ENCODE measurements at places on chromosomes 16 and 17.
A peak's percentile ranks its signal among the peaks of the same experiment; 100 is the strongest.

DNA sequence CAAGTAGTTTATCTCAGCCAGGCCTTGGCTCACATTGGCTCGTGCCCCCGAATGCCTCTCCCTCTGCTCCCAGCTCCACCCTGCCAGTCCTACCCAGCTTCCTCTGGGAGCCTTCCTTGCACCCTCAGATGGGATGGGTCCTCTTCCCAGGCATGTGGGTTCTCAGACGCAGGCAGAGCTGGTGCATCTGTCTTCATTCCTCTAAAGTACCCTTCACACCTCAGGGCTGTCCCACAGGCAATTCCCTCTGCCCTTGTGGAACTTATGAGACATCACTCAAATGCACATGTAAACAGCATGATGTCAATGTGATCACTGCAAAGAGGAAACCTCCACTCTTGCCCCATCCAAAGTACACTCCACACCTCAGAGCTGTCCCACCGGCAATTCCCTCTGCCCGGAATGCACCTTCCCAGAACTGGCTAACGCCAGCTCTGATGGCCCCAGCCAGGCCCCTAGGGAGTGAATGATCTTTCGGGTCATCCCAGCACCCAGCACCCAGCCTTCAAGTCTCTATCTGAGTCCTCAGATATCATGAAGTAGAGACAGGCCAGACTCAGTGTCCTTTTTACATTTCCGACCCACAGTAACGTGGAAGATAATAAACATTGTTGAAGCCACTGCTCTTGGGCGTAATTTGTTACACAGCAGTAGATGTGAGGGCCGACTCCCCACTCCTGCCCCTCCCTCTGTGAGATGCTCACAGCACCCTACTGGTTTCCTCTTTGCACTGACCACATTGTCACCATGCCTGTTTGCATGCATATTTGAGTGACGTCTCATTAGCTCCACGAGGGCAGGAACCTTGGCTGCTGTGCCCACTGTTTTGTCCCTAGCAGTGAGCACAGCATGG, 85.4 kb downstream of the N4BP1 start:
- no peak for DNase-seq

- DNase-seq = no peak
These were observed 114.1 kb downstream of the C16orf78 start for GRCh38 chr16:49487746-49488145.

DNA sequence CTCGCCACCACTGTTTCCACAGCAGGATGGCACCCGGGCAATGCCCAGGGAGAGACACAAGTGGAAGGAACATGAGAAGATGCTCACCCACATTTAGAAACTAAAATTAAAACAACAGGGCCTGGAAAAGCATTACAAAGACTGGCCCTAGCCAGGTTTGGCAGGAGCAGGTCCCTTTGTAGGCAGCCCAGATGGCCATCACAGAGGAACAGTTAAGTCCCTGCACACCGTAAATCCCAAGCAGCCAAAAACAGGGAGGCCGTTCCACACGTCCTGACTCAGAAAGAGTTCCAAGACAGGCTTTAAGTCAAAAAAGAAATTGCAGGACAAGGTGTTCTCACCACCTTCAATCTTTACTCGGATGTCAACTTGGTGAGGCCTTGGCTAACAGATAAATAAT, 127.1 kb downstream of the DYNLRB2 start:
- DNase-seq = peak; percentile 62

DNA sequence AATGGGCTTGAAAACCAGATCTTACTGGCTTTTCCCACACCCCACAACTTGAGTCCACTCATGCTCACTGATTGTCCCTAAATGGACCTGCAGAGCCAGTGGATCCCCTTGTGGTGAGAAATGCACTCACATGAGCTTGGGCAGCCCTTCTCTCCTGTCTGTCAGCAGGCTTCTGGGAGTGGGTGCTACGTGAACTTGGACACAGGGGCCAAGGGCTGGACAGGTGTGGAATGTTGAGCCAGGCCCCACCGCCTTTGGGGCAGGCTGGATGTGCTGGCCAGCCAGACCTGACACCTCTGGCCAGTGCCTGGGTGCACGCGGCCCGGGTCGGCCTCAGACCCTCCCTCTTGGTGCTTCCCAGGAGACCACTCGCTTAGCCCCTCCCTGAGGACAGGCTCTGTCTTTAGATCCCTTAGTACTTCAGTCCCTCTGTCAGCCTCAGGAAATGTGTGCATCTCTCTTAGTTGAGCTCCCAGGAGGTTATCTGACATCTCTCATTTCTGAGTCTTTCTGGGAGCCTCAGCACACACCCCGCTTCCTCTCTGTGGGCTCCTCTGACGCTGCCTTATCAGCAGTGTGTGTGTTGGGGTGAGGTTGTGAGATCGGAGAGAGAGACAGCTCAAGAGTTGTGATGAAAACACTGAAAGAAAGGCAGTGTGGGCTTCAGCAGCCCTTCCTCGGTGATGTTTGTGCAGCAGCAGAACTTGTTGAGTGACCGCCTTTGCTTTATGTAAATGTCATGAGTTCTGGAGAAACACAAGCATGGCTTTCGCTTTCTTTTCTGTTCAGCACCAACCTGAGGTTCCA, 117.0 kb downstream of the RAB11FIP4 start:
- DNase-seq = no peak

- DNase-seq = no peak
These were observed 38.0 kb downstream of the TMEM132E start for GRCh38 chr17:34617398-34617797.

DNA sequence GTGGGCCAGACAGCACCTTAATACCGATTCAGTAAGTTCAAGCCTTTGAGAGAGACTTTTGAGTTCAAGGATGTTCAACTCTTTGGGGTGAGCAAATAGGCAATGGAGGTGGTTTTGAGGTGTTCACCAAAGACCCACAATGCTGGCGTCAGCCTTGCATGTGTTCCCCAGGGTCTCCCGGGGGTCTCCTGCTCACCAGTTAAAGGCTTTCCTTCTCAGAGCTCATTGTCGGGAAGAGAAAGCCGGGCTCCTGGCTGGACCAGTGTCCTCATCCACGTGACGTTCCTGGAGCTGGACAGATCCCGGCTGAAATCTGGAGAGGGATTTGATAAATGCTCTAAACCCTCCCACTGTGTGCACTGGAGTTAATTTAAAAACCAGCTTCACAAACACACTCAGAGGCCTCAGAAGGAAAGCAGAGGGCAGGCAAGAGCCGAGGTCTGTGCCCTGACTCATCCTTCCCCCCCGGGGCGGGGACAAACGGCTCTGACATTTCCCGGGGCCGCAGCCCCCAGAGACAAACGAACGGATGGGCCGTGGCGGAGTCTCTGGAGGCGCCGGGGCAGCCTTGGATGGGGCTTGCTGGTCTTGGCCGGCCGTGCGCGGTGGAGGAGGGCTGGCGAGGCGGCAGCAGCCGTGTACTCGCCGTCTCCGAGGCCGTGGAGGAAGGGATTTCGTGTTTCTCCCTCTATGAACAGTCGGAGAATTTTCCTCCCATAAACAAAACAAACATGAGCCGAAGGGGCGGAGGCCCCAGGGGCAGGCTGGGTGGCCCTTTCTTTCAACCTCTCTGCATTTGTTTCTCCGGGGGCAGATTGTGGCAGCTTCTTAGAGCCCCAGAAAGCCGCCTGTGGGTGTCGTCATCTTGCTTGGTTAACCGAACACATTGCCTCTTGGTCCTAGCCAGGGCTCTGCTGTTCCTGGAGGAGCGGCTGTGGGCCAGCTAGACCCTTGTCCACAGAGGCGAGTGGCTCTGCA, 94.2 kb downstream of the NTN1 start:
- no peak for DNase-seq

DNA sequence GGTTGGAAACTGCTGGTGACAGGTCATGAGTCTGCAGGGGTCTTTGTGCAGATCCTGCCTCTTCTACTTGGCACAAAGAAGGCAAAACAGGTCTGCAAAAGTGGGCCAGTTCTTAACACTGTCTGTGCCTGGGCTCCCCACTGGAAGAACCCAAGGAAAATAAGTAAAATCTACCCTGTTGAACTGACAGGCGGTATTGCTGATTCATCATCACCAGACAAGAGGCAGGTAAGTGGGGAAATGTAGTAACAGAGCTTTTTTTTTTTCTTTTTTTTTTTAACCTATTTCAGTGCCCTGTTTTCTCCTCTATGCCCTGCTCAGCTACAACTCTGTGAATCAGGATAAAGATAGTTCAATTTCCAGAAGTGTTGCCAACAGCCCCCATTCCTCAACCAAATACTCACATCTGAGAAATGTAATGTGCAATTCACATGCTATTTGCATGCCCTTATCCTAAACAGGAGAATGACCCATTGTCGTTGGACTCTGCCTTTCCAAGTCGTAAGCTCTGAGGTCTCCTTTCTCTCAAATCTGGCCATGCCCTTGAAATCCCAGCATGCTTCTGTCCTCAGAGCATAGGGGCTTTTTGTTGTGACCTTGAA, 237.0 kb downstream of the SOX9 start:
- DNase-seq = no peak

DNA sequence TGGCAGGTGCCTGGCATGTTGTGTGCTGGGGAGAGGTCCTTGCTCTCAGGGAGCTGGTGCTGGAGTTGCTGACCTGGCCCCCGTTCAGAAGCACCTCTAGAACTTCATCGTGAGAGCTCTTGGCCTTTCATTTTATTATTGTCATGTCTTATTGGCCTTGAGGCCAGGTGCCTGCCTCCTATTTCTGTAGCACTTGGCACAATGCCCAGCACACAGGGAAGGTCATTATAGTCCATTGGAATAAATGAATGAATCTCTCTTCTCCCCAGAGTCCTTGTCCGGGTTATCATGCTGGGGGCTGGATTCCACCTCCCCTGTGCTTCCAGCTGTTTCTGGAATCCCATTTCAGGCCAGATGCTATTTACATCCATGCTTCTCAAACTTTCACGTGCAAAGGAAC, 169.2 kb downstream of the HAPSTR1 start:
- no peak for DNase-seq

DNA sequence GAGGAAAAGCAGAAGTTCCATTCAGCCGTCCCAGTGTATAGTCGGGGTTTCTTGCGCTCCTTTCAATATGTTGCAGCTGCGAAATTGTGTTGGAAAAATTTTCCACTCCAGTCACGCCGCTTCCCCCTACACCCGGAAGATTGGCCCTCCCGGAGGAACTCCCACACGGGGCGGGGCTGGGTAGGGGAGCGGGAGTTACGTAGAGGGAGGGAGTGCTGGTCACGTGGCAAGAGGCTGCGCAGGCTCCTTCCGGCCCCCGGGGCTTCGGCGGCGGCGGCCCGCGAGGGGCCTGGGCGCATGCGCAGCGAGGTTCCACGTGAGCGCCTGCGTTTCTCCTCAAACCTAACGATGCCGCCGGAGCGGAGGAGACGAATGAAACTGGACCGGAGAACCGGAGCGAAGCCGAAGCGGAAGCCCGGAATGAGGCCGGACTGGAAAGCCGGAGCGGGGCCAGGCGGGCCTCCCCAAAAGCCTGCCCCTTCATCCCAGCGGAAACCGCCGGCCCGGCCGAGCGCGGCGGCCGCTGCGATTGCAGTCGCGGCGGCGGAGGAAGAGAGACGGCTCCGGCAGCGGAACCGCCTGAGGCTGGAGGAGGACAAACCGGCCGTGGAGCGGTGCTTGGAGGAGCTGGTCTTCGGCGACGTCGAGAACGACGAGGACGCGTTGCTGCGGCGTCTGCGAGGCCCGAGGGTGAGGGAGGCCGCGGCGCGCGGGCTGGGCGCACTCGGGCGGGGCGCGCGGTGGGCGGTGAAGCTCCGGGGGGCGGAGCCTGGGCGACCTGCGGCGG, at the start of gene UTP18:
Gene UTP18 (plus strand): TSS at position 310 of the 787 bp plus-strand sequence. CDS start 39 bp downstream, at position 349.
- peak; percentile 66 for DNase-seq

DNA sequence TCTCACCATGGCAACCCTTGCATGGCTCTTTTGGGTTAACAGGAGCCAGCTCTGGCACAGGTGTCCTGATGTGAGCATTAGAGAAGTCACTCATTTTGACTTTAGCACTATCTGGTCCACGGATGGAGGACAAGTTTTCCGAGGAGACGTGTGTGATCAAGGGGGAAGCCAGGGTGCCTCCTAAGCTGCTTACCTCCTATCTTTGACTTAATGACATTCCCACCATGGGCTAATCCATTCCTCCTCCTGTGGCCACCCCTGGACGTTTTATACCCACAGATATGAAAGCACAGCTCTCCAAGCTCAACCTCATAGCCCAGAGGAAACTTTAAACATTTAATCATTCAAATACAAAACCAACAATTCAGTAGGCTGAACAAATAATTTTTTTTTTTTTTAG, 18.8 kb downstream of the MPP2 start:
- DNase-seq = no peak

DNA sequence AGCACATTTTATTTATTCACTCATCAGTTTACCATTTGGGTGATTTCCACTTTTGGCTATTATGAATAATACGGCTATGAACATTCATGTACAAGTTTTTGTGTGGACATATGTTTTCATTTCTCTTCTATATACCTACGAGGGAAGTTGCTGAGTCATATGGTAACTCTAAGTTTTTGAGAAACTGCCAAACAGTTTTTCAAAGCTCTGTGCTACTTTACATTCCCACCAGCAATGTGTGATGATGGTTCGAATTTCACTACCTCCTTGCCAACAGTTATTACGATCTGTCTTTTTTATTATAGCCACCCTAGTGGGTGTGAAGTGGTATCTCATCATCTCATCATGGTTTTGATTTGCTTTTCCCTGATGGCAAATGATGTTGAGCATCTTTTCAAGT, 63.7 kb upstream of the MRTFB start:
- DNase-seq = no peak

DNA sequence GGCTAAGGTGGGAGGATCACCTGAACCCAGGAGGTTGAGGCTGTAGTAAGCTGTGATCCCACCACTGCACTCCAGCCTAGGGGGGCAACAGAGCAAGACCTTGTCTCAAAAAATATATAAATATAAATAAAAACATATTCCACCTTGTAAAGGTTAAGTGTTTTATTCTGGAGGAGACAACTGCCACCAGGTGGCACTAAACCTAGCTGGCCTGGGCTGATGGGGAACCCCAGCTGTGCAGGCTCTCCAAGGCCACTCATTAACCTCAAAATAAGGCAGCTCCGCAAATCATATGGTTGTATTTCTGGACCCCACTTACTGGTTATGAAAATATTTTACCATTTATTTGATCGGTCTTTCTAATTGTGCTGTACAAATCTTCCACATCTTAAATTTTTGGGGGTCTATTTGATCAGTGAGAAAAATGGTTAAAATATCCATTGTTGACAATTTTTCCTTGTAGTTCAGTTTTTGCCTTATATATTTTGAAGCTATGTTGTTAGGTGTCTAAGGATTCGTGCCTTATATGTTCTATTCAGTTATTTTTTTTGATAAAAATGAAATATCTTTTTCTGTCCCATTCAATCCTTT, 8.5 kb upstream of the ICAM2 start:
- DNase-seq = no peak

DNA sequence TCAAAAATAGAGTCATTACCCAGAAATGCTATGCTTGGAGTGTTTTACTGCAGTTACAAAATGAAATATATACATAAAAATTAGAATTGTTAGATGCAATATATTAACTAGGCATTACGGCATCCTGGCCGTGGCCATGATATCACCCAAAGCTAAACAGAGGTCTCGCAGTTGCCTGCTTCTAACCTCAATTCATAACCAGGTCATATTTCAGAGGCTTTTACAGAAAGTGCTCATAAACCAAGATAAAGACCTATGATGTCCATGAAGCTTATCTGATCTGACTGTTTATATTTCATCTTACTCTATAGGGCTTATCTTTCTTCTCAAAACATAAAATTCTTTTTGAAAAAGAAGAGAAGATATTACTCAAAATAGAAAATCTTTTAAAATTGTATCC, 664.5 kb upstream of the SALL1 start:
- DNase-seq = no peak

Data from cerebellar nuclear complex (tissue), 1 donor.